ENCODE measurements at places on chromosomes 1 and 21.

- DNase-seq, result no peak
Observed at GRCh38 chr21:26888256-26888655, 43.0 kb upstream of the ADAMTS1 start.

DNA sequence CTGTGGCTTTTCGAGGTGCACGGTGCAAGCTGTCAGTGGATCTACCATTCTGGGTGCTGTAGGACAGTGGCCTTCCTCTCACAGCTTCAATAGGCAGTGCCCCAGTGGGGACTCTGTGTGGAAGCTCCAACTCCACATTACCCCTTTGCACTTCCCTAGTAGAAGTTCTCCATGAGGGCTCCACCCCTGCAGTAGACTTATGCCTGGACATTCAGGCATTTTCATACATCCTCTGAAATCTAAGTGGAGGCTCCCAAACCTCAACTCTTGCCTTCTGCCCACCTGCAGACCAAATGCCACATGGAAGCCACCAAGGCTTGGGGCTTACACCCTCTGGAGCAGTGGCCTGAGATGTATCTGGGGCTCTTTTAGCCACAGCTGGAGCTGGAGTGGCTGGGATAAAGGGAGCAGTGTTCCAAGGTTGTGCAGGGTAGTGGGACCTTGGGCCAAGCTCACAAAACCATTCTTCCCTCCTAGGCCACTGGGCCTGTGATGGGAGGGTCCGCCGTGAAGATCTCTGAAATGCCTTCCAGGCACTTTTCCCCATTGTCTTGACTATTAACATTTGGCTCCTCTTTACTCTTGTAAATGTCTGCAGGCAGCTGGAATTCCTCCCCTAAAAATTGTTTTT, 18.0 kb upstream of the RNF2 start:
- no peak for DNase-seq

DNA sequence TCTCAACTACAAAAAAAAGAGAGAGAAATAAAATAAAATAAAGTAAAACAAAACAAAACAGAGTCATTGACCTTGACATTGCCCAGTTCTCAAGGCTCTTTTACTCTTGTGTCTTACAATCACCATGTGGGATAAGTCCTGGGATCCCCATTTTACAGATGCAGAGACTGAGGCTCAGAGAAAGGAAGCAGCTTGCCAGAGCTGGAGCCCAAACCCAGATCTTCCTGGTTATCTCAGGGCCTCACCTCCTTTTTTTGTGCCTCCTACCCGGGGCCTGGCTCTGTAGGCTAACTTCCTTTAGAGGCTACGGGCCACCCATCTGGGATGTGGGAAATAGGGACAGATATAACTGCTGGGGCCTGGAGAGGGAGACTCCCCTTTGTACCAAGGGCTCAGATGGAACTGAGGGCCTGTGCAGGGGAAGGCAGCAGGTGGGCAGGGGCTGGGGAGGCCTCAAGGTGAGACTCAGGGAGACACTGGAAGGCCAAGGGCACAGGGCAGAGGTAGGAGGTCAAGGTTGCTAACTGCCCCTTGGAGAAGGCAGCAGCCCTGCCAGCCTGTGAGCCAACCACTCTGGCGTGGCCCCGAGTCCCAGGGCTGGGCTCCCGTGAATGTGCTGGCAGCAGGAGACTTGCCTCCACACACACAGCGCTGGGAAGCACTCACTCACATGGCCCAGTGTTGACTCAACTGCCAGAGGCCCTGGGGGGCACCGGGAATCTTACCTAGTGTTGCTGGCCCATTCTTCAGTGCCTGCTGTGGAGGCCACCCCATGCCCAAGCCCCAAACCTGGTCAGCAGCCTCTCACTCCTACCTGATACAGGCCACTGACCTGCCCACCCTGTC, 6.5 kb upstream of the ECE1 start:
- no peak for DNase-seq

GRCh38 chr1:171166361-171166760, 18.7 kb upstream of the FMO2 start:
- DNase-seq, result no peak

GRCh38 chr1:228755800-228756199, 20.5 kb downstream of the RHOU start:
- DNase-seq, result no peak

- DNase-seq, result no peak
Observed at GRCh38 chr1:6788946-6789345, 3.7 kb downstream of the CAMTA1 start.

DNA sequence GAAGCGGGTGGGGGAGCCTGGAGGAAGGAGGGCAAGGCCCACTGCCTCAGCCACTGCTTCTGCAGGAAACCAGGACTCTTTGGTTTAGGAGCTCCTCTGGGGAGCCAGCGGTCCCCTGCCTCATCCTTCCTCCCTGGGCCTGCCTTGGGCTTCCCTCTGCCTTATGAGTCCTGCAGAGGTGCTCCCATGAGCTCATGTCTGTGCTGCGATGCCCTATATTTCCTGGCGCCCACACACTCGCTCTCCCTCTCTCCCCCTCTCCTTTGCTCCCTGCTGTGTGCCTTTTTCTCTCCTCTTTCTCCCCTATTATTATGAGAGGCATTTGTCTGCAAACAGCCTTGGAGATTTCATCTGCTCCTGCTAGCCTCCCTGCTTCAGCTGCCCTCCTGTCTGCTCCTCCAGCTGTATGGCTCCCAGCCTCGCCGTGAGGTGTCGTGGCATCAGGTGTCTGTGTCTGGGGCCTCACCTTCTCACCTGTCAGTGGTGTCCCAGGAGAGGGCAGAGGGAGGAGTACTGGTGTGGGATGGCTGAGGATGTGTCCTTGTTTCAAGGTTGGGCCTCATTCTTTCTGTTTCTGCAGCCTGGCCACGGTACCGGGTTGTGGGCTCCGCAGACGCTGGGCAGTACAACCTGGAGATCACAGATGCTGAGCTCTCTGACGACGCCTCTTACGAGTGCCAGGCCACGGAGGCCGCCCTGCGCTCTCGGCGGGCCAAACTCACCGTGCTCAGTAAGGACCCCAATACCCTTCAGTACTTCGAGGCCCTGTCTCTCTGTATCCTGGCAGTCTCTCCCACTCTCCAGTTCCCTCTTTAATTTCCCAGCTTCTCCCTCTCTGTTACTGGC, 84.2 kb downstream of the KIRREL1 start:
- no peak for DNase-seq
